Activated naive CD4-positive, alpha-beta T cell treated with anti-CD3 and anti-CD28 coated beads for 36 hours (primary cell): ENCODE measurements at places on chromosomes 16 and 17.
A peak's percentile ranks its signal among the peaks of the same experiment; 100 is the strongest.

GRCh38 chr16:79843631-79844043 lies 243.1 kb upstream of the MAF start:
- peak; percentile 37 for DNase-seq

- no peak for DNase-seq
Observed at GRCh38 chr16:28562199-28562598, 8.5 kb downstream of the SGF29 start.

- DNase-seq: no peak
Observed at GRCh38 chr17:57557834-57558681, 187.0 kb downstream of the CCDC182 start.

DNA sequence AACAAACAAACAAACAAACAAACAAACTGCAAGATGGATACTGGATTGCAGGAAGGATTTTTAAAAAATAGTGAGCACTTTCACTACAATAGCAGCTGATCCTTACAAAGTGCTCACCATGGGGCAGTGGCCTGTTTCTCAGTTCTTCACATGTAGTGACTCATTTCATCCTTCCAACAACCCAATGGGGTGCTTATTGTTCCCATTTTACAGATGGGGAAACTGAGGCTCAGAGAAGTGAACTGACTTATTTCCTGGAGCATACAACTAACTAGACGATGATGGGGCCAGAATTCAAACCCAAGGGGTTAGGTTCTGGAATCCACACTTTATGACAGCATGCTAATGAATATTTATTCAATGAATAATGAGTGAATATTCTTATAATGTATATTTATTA lies 61.2 kb downstream of the MYH11 start:
- DNase-seq: no peak

GRCh38 chr16:35733278-35733965 lies 2274.0 kb downstream of the TP53TG3F start:
- DNase-seq: no peak

DNA sequence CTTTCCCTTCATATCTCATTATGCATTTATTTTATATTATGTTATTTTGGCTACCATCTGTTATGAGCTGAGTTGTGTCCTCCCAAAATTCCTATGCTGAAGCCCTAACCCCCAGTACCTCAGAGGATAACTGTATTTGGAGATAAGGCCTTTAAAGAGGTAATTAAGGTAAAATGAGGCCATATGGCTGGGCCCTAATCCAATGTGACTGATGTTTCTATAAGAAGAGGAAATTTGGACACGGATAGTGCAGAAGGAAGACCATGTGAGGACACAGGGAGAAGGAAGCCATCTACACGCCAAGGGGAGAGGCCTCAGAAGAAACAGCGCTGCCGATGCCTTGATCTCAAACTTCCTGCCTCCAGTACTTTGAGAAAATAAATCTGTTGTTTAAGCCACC lies 557.7 kb upstream of the CDH5 start:
- no peak for DNase-seq

DNA sequence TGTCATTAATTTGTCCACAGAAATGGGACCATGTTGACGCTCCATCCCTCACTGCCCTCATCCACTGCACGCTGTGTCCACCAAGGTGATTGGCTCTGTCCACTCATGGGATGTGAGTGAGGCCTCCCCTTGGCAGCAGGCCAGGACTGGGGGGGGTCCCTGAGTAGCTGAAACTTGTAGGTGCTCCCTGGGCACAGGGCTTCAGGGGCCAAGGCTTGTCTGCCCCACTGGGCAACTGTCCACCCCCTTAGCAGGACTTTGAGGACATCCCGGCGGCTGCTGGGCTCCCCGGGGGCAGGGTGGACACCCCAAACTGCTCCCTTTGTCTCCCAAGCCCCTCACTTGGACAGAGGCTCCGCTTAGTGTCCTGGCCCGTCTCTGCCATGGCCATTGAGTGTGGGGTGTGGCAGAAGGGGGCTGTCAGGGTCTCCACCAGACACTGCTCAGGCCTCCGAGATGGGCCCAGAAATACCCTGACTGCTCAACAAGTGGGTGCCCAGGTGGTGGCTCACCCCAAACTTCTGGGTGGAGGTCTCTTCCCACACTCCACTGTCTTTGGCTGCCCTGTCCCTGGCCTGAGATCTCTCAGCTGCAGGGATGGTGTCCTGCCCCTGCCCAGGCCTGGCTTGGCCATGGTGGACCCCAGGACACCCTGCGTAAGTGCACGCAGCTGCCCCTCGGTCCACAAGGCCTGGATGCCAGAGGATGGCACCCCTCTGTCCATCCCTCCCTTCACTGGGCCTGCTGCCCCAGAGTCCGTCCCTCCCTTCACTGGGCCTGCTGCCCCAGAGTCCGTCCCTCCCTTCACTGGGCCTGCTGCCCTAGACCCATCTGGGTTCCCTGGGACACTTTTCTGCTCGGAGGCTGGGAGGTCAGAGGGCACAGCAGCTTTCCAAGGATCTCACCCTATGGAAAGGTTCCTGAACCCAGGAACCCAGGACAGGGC lies 2.9 kb upstream of the RAB40C start:
- no peak for DNase-seq

DNA sequence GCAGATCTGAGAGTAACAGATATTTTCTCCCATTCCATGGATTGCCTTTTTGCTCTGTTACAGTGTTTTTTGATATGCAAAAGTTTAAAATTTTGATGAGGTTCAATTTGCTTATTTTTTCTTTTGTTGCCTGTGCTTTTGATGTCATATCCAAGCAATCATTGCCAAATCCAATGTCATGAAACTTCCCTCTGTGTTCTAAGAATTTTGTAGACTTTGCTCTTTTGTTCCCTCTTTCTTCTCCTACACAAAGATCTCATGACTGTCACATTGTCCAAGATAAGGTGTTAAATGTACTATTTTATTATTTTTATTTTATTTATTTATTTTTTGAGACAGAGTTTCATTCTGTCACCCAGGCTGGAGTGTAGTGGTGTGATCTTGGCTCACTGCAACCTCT lies 18.9 kb upstream of the KCNH6 start:
- no peak for DNase-seq

- no peak for DNase-seq
Observed at GRCh38 chr17:38569701-38570512, 35.8 kb downstream of the SRCIN1 start.

GRCh38 chr16:8931859-8932258 lies 31.8 kb downstream of the USP7 start:
- peak; percentile 68 for DNase-seq

- no peak for DNase-seq
Observed at GRCh38 chr16:86392436-86393152, 117.7 kb upstream of the FOXF1 start.

DNA sequence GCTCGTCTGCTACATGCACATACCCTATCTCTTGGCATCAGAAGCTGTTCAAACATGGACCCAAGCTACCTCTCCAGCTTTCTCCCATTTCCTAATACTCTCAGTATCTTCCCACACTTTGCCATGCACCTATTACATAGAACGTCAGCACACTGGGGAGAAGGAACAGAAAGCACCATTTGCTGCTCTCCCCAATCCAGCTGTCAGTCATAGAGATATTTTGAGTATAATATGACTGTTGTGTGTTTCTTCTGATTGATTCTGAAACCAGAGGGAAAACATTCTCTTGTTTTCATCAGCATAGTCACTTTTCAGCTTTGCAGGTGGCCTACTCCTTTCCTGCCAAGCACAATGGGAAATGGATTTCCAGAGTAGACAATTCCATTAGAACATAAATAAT lies 107.1 kb downstream of the ADAMTS18 start:
- DNase-seq: no peak

DNA sequence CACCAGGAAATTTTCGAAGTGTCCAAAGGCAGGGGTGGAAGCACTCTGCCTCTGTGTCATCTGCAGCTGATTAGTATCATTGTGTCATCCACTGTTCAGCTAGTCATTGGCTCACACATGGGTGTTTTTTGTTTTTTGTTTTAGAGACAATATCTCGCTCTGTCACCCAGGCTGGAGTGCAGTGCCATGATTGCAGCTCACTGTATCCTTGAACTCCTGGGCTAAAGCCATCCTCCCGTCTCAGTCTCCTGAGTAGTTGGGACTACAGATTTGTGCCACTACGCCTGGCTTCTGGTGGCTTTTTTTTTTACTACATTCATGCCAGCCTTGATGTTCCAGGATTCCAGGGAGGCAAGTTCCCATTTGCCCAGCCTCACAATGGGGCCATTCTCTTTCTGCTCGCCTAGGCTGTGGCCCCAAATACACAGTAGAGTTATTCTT lies 32.5 kb upstream of the MYO18A start:
- no peak for DNase-seq

DNA sequence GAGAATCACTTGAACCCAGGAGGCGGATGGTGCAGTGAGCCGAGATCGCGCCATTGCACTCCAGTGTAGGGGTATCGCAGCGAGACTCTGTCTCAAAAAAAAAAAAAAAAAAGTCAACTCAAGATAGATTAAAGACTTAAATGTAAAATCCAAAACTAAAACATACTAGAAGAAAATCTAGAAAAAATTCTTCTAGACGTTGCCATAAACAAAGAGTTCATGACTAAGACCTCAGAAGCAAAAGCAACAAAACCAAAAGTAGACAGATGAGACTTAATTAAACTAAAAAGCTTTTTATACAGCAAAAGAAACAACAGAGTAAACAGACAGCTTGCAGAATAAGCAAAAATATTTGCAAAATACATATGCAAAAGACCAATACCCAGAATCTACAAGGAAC lies 61.2 kb upstream of the ABCC11 start:
- no peak for DNase-seq

- DNase-seq: peak; percentile 60
Observed at GRCh38 chr17:59361916-59362810, 30.7 kb downstream of the YPEL2 start.

DNA sequence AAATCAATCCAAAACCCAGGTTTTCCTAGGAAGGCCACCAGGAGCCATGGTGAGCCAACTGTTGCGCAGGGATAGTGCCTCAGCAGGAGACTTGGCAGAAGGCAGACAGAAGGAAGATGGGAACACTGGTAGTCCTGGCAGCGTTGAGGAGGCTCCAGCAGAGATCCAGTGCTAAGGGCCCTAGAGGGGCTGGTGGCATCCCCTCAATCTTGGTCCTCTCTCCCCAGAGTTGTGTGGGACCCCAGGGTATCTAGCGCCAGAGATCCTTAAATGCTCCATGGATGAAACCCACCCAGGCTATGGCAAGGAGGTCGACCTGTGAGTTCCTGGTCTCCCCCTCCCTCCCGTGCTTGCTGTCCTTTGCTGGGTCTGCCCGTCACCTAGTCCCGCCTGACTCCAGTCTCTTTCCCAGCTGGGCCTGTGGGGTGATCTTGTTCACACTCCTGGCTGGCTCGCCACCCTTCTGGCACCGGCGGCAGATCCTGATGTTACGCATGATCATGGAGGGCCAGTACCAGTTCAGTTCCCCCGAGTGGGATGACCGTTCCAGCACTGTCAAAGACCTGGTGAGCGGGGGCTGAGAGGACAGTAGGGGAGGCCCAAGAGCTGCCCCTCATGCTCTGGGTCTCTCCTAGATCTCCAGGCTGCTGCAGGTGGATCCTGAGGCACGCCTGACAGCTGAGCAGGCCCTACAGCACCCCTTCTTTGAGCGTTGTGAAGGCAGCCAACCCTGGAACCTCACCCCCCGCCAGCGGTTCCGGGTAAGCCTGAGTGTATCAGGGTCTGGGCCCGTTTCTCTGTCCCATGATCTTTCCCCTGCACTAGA lies 5.7 kb downstream of the CFAP119 start:
- no peak for DNase-seq

GRCh38 chr16:30493941-30494488 lies 21.5 kb downstream of the ITGAL start:
- DNase-seq: no peak

GRCh38 chr17:67137860-67138259 lies 93.5 kb downstream of the CACNG1 start:
- no peak for DNase-seq

DNA sequence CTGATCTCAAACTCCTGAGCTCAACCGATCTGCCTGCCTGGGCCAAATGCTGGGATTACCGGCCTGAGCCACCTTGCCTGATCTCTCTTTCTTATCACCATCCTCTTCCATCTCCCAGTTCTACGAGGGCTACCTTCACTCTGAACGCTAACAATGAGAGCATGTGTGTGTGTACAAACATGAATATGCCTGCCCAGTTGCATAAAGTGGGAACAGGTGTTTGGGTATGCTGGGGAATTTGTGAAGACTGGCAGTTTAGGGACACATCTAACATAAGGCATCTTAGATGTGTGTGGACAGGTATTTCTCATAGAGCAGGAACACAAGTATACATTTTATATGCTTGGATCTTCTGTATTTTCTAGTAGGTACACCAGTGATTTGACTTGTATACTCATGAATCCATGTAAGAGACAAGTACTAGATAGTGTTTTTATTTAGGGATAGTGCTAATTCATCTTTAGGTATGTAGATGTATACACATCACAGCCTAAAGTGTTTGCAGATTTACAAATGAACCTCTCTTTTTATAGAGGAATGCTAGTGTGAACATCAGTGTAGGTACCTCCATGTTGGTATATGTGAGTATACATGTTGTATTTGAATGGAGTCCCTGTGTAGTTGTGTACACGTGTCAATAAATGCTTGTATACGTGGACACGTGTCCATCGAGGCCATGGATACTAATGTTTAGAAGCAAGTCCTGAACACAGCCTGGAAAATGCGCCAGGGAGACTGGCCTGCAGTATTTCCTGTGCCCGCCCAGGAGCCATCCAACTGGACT lies 1.2 kb upstream of the DLX4 start:
- DNase-seq: no peak

DNA sequence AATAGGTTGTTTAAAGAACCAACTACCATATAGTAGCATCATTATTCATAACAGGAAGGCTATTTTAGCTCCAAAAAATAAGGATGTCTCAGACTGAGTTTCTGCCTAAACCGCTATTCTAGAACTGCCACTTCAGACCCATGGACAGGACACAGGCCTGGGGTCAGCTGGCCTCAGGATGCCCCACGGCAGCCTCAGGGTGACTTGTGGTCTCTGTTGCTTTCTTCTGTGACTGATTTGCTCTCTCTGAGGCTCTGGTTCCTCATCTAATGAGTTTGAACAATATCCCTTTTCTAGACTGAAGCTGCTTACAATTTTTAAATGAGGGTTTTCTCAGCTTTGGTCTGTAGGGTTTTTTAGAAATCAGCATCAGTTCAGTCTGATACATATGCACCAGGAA lies 31.8 kb upstream of the IRF8 start:
- no peak for DNase-seq

DNA sequence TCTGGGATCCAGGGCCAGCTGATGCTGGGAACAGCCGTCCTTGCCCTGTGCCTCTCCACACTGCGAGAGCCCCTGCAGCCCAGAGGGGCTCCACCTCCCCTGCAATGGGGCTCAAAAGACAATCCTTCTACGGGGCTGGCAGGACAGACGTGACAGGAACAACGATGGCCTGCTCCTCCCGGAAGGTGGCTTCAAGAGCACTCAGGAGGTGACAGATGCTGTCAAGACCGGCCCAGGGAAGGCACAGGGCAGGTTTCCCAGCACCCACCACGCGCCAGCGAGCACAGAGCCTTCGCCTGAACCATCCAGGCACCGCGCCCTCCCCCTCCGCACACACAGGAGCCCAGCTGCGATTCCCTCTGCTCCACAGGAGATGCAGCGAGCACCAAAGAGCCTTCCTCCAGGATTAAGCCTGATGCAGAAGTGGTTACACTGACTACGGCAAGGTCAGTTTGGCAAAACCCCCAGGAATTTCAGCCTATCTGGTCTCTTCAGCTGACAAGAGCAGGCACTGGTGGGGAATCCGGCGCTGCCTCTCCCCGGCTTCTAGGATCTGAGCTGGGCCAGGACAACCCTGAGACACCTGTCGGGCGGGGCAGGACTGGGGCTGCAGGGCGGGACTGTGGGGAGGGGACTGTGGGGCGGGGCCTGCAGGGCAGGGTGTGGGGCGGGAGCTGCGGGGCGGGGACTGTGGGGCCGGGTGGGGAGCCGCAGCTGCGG lies 103.4 kb downstream of the ZNF778 start:
- DNase-seq: no peak

GRCh38 chr17:77853191-77853977 lies 105.1 kb upstream of the TNRC6C start:
- DNase-seq: no peak
